Esophagus (tissue), 2 donors: ENCODE measurements at places on chromosomes 5 and 9. TPM values are rescaled to one million over a fixed set of nuclear protein-coding genes. Genes with fewer than 3 reads are reported as not detected.

The PCDHGB2 gene
- polyA plus RNA-seq: 0.20 TPM

The CEMIP2 gene
- 5.5 TPM for polyA plus RNA-seq

The ZNF879 gene
- 2.1 TPM for polyA plus RNA-seq

The C1QTNF2 gene
- 0.53 TPM for polyA plus RNA-seq

The ABO gene
- polyA plus RNA-seq: 15.6 TPM

The CCDC192 gene
- not detected for polyA plus RNA-seq

The TRIP13 gene
- polyA plus RNA-seq: 6.6 TPM

The SAXO1 gene
- 0.02 TPM for polyA plus RNA-seq

The OTULINL gene
- 0.45 TPM for polyA plus RNA-seq

The SLCO6A1 gene
- polyA plus RNA-seq: not detected
